Stimulated activated CD8-positive, alpha-beta memory T cell treated with anti-CD3 and anti-CD28 coated beads, Interleukin-15, amount 100 ng/mL, for 24 hours (primary cell): ENCODE measurements at places on chromosomes 11 and 22.

DNA sequence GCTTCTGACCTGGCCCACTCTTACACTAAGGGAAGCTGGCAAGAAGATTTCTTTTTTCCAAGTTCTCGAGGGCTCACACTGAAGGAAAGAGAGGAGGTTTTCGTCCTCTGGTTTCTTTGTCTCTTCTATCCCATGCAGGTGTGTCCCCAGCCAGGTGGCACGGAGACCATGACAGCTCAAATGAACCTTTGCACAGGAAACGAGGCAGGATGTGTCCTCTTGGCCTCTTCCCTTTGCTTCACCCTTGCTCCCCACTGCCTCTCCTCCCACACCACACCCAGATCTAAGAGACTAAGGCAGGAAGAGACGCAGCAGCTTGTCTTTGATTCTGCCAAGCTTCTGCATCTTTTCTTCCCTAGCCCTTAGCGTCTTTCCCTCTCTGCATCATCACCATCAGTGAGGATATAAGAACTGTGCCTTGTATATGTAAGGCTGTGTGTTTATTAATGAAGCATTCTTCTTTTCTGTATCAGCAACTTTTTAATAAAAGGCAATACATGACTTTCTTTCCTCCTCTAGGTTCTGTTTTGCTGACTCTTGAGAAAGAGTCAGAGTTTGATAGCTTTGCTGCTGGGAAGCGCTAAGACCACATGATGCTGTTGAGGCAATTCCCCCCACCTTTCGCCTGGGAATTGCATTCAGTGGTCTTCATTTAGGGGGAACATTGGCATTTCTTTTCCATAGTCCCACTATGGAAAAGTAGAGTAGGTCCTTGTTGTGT, 56.0 kb upstream of the PARVA start:
- DNase-seq = no peak

DNA sequence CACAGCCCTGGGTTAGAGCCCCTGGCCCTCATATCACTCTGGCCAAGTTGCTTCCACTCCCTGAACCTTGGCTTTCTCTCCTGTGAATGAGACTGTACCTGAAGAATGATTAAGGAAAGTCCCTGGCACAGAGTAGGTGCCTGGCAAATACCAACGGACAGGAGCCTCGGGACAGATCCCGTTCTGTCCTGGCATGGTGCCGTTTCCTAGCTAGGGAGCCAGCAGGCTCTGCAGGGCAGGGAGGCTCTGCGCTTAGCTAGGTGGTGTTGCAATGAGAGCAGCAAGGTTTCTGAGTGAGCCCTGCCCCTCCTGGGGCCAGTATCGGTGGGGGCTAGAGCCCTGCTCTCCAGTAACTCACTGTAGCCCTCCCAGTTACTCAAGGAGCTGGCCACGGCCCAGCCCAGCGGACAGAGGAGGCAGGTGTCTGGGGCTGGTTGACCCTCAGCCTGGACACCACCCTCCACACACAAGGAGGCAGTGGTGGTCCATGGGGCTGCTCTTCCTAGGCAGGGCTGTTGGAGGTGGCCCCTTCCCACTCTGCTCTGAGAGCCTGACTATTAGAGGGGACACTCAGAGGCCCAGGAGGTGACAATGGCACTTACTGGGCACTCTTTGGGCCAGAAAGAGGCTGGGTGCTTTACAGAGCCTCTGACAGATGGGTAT, 74.4 kb downstream of the NFAM1 start:
- DNase-seq = no peak

DNA sequence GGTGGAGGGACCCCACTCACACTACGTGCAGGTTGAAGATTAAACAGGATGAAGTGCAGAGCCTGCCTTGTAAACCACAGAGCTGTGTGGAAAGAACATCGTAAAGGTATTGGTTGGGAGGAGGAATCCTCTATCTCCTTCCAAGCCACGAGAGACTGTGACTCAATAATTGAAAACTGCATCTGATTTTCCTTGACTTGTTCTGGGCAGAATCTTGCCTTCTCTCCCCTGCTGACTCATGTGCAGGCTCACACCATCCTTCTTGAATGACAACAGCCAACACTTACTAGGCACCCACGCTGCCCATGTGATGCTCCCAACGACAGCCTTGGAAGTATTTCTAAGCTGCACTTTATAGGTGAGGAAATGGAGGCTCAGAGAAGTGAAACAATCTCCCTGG, 563.0 kb downstream of the MIAT start:
- no peak for DNase-seq

DNA sequence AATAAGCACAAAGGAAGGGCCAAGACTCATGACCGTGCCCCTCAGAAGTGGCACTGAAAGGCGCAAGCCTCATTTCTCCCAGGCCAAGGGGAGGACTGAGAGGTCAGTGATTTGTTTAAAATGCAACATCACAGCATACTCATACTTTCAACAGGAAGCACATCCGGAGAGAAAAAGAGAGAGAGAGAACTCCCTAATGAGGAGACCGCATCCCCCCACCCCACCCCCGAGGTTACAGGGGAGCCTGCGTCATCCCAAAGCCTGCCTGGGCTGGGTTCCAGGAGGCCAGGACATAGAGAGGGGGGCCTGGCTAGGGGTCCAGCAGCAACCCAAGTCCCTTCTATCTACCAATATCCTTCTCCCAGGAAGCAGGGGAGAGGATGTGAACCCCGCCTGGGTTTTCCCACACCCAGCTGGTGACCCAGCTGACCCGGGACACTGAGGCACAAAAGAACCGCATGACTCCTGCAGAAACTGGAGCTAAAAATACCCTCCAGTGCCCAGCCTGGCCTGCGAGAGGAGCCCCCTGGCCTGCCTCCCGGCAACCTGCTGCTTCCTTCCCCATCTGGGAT, 3.8 kb downstream of the CSNK1E start:
- DNase-seq = no peak

DNA sequence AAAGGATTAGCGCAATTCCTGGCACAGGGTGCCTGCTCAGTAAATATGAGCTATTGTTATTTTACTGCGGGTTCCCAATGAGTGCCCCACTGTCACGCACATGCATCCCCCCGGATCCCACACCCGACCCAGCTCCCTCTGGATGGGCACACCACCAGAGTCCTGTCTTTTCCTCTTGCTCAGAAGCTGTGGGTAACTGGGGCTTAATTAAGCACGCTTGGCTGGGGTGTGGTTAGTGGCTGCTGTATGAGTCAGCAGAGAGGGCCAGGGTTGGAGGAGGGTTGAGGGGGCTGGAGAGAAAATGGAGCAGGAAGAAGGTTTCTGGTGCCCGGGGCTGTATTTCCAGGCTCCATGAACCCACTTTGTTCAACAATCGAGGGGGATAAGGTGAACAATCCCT, 30.3 kb upstream of the NECTIN1 start:
- DNase-seq = no peak

DNA sequence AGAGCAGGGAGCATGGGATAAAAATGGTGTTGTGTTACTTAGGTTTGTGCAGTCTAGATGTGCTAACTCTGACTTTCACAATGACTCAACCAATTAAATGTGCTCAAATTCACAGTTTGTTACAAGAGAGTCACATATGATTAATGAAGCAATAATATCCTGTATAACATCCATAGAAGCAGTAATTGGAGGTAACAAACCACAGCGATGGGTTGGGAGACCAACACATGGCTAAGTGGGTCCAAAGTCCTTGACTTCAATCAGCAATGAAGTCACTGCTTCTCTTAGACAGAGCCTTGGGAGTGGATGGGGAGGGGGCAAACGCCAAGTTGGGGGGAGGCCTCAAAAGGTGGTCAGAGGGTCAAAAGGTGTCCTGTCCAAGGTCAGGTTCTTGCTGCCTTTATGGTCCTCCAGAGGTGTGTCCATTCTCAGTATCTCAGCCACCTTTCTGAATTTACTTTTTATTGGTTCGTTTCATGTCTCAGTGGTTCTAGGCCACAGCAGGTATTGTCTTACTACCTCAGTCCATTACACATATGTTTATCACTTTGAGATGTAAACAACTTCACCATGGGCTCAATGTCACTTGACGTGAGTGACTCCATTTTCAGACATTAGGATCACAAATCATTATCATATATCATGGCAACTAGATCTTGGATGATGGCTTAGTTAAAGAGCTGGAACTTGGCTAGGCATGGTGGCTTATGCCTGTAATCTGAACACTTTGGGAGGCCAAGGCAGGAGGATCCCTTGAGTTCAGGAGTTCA, 32.4 kb downstream of the SLN start:
- DNase-seq = no peak

DNA sequence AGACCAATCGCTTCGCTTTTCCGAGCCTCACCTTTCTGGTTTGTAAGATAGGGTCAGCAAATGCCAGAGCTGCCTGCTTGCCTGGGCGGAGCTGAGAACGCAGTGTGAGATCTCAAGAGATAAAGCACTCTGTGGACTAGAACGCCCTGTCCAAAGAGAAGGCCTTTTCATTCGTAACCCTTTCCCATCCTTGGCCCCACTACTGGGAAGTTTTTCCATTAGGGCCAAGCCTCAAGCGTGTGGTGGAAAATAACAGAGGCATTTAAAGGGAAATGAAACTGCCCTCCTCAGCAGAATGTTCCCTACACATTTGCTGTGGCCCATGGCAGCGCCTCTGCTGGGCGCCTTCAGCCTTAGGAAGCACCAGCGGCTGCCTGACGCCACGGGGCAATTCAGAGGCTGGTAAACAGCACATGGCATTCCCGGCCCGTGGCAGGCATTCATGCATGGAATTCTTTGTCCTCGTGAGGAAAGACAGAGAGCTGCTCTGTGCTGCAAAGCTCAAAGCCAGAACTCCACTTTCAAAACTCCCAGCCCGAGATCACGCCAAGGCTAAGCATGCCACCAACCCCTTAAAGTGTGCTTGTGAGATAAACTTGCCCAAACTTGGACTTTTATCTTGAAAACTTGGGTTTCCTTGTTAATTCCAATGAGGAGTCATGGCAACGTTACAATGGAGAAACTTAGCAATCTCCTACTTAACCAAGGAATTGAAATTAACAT, 38.1 kb downstream of the AHNAK start:
- DNase-seq = no peak

DNA sequence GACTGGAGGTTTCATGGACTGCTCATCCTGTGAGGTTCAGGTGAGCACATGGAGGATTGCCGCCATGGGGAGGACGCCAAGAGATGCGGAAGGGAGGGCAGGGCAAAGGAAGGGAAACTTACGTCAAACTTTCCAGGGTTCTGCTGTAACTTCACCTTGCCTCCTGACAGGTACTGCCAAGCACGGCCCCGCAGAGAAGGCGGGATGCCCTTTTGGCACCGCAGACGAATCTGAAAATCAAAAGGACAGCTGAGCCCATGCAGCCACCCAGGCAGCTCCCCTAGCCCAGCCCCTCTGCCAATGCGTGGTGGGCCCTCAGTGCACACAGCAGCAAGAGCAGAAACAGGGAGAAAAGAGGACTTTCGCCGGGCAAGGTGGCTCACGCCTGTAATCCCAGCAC, 10.0 kb upstream of the CASTOR1 start:
- DNase-seq = no peak

DNA sequence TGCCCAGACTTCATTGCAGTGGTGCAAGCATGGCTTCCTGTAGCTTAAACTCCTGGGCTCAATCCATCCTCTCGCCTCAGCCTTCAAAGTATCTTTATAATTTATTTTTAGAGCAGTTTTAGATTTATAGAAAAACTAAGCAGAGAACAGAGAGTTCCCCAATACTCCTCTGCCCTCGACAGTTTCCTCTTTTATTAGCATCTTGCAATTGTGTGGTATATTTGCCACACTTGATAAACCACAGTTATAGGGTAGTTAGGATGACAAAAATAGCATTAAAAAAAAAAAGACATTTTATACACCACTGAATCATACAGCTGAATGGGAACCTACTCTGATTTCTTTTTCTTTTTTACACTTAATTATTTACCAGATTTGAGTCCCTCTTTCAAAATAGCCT, 31.2 kb downstream of the MS4A2 start:
- DNase-seq = no peak

DNA sequence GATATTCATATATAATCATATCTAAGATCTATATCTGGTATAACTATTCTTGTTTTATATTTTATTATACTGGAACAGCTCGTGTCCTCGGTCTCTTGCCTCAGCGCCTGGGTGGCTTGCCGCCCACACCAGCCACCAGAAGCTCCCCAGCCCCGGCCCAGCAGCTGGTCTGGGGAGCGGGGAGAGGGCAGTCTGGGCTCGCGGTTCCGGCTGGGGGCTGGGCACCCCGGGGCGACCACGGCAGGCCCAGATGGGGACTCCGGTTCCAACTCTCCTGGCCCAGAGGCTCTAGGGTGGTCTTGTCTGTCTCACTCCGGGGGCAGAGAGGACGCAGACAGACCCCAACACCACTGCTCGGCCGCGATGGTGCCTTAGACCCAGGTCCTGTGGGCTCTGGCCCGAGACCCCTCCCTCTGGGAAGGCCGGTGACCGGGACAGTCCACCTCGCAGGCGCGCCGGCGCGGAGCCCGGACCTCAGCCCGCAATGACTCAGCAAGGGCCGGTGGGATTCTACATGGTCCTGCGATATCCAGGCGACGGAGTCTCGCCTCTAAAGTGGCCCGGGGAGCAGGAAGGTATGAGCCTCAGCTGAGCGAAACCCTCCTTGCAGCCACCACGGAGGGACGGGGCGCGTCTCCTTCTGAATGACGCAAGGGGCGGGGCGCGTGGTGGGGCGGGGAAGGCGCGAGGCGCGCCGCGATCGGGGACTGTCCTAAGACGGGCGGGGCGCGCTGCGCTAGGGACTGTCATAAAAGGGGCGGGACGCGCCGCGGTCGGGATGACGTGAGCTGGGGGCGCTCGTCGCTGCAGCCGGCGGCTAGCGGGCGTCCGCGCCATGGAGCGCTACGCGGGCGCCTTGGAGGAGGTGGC, at the start of gene DGCR6:
TSS of gene DGCR6 (plus strand) at position 781 of the 870 bp plus-strand sequence. CDS start at position 836, 55 bp downstream.
- no peak for DNase-seq

DNA sequence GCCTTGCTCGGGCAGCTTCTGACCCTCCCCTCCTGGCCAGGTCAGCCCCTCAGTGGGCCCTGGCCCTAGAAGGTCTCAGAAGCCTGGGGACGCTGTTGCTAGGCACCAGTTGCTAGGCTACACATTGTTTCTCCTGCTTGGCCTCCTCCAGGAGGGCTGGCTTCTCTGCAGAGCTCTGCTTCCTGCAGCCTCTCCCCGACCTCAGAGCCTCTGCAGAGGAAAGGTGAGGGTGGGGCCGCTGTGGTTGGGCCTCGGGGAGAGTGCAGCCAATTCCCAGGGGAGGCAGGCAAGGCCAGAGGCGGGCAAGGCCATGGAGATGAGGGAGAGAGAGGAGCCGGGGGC, 27.6 kb upstream of the LRRC10B start:
- no peak for DNase-seq
